Stimulated activated CD4-positive, alpha-beta T cell treated with anti-CD3 and anti-CD28 coated beads, Interleukin-4, amount 100 ng/mL, for 24 hours (primary cell): ENCODE measurements at places on chromosomes 16 and 17.

- no peak for DNase-seq
These were observed 650.8 kb upstream of the SOX9 start for GRCh38 chr17:71470062-71470461.

DNA sequence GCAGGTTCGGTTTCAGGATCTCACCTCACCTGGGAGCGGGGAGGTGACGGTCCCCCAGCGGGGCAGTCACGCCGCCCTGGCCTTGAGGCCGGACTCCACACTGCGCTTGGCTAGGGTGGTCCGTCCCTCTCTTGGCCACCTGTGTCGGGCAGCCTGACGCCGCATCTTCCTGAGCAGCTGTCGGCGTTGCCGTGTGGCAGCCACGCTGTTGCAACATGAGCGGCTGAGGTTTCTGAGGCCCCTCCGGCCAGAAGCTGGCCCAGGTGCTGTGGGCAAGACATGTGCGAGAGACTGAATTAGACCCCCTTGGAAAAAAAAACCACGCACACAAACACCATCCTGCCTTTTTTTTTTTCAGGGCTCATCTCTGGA is 49.2 kb downstream of the IRF8 start:
- no peak for DNase-seq

DNA sequence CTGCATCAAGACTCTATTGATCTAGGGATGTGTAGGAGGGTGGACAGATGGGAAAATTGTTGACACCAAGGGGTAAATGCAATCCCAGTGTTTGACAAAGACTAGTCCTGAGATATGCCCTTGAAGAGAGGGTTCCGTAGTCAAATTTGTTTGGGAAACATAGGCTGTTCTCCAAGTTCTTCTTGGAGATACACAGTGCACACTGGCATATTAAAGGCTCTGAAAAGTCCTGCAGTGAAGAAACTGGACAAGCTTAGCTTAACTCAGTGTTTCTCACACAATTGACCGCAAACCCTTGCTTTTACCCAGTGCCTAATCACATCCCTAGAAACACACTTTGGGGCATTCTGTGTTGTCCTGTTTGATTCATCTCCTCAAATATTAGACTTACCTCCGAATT is 10.8 kb downstream of the DHRS7C start:
- DNase-seq, result no peak

- DNase-seq, result no peak
These were observed 102.7 kb downstream of the UTP18 start for GRCh38 chr17:51362811-51363585.

GRCh38 chr16:66487580-66488275 is 60.6 kb downstream of the BEAN1 start:
- DNase-seq, result no peak

- no peak for DNase-seq
These were observed 7.0 kb upstream of the ZKSCAN2 start for GRCh38 chr16:25264597-25264996.

GRCh38 chr16:70774261-70774660 is 26.7 kb downstream of the VAC14 start:
- DNase-seq, result no peak
